Epithelial cell of proximal tubule (primary cell): ENCODE measurements at places on chromosomes 16 and 17.

- no peak for DNase-seq
Observed at GRCh38 chr16:30762991-30763725, 1.0 kb downstream of the RNF40 start.

DNA sequence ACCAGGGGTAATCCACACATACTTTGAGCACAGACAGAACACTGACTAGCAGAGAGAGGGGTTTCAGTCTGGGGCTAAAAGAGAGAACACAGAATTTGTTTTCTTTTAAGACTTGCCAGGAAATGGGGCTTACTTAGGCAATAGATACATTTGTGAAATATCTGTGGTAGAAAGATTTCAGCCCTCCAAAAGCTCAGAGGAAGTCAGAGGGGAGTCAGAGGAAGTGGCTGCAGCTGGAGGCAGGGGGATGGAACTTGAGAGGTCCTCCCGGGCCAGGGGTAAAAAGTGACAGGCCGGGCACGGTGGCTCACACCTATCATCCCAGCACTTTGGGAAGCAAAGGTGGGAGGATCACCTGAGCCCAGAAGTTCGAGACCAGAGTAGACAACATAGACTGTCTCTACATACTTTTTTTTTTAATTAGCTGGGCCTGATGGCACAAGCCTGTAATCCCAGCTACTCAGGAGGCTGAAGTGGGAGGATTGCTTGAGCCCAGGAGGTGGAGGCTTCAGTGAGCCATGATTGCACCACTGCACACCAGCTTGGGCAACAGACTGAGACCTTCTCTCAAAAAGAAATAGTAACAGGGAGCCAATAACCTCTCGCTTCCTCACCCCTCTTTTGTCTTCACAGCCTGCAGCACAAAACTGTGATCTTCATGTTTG lies 49.9 kb downstream of the NLRC5 start:
- no peak for DNase-seq

- DNase-seq: no peak
Observed at GRCh38 chr16:64950731-64951130, 171.1 kb downstream of the CDH11 start.

DNA sequence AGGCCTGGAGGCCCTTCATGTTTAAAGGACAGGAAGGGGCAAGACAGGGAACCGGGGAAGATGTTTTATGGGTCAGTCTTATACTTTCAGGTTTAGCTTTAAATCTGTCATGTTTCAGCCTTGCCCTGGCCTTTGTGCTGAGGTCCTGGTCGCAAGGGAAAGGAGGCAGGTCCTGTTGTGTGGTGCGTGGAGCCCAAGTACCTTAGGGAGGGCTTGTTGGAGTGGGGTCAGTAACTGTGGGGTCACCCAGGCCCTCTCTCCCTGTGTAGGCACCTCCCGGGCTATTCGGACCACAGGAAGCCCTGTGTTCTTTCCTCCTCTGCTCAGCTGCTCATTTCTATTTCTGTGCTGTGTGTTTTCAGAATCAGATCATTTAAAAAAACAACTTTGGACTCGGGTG lies 42.7 kb downstream of the MPRIP start:
- no peak for DNase-seq

- DNase-seq: no peak
Observed at GRCh38 chr17:64009571-64010402, 10.6 kb downstream of the ICAM2 start.

GRCh38 chr17:4386406-4386805 lies 19.9 kb upstream of the UBE2G1 start:
- DNase-seq: no peak
